ENCODE measurements at places on chromosomes 7 and 10.

GRCh38 chr7:115635876-115636275 lies 394.7 kb downstream of the TFEC start:
- DNase-seq, result no peak

DNA sequence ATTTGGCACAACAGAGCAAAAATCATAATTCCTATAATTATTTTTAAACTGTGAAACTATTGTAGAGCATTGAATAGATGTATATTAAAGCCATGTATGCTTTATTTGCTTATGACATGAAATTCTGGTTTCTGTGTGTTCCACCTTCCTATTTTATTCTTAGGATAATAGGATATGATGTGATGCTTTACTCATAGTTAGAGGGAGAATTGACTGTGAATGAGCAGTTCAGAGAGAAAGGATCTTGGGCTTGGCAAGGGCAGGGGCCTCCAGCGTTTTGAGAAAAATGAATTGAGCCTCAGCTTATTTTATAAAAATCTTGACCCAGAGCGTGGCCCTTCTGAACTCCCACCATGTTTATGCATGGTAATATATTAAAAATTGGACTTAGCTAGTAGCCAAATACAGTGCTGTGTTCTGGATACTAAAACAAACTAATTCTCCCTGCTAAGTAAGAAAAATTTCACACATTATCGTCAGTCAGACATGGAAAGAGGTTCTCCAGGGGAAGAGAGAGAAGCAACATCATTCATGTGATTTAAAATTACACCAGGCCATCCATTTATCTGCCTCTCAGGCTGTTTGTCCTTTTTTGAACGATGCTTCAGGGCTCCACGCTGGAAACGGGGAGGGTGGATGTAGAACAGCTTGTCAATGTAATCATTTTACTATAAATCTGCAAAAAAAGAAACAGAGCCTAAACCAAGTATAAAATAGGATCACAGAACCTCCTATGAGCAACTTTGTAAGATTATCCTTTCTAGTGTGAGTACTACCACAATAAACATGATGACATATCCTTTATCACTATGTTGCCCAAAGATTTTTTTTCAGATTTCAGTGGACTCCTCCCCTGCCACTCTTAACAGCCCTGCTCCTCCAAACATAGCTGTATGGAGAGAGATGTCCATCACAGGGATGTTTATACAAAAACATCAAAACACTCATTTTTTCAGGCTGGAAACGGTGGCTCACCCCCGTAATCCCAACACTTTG lies 258.1 kb upstream of the C7orf33 start:
- no peak for DNase-seq

DNA sequence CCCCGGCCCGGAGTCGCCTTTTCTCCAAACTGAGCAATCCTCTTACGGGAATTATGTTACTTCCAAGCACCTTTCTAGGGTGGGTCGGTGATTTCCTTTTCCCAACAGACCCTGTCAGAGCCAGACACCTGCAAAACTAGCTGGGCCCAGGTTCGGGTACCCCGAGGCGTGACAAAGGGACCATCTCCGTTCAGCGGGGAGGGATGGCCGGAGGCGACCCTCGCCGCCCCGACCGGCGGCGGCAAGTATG lies 445 bp downstream of the PPA1 start:
- no peak for DNase-seq

DNA sequence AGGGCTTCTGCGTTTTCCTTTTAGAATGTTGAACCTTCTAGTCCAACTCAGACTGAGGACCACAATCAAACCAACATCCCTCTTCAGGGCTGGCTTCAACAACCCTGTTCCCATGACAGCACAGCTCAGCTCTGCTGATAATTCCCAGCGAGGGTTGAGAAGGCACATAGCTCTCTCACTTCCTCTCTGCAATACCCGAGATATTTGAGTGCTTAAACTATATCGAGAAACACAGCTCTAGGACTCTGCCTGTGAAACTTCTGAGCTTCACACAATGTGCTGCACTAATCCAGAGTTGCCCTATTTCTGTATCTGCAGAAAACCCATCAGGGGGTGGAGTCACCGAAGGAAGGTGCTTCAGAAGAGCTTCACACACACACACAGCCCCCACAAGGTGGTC lies 1.6 kb upstream of the ADARB2 start:
- no peak for DNase-seq

DNA sequence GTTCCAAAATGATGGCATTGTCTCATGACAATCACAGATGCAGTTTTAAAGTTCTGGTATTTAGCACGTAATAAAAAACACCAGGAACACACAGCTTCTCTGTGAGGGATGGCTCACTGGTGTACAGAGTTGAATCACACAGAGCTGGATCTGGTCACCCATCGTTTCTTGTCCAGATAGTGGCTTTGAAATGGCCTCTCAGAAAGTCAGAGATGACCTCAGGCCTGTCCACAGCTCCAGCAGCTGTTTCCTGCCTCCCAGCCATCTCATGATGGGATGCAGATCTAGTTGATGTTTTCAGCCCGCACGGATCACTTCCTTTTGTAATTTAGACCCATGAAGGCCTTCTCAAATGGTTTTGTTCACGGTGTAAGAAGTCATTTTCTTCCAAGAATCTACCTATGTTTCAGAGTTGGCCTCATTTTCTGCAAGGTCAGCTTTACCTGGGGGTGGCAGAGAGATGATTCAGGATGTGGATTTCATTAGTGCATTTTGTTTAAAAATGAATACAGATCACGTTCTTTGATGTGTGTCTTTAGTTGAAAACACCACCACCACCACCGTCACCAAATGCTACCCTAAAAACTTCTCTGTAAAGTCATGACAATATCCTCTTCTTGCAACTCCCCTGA lies 166.2 kb downstream of the SNX10 start:
- DNase-seq, result peak; percentile 9

DNA sequence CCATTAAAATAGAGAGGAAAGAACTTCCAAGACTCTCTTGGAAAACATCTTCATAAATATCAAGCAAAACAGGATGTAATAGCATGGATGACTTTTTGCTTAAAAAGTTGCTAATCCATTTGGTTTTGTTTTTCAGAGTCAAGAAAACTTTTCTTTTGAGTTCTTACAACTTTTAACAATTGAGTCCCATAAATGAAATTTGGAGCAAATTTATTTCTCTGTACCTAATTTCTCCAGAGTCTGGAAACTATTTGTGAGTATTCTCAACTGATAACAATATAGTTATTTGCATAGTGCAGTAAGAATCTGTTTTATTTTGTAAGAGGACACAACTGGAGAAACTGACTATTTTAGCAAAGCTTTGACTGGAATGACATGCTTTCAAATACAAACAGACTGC lies 606.3 kb upstream of the IGFBP3 start:
- DNase-seq, result no peak

GRCh38 chr10:129949891-129950291 lies 14.2 kb downstream of the EBF3 start:
- no peak for DNase-seq

- DNase-seq, result no peak
Observed at GRCh38 chr7:47951374-47951773, 3.1 kb upstream of the PKD1L1 start.

DNA sequence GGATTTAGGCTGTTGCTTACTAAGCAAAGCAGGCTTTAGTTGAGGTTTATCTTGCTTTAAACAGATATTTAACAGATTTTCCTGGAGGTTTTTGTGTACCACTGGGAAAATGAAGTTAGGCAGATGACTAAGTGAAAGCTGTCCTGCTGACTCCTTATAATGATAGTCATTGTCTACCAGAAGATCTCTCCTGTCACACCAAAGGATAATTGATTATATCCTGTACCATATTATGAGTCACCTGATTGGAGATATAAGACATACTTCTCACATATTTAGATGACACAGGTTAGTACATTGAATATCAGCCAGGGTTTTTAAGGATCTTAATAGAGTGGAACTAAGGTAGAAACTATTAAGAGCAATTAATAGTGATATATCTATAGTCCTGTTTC lies 68.4 kb downstream of the PTEN start:
- peak; percentile 47 for DNase-seq

- peak; percentile 60 for DNase-seq
Observed at GRCh38 chr7:37901236-37901827, 15.3 kb downstream of the SFRP4 start.

GRCh38 chr10:101047961-101048892 lies 13.6 kb upstream of the KAZALD1 start:
- no peak for DNase-seq

GRCh38 chr7:39446546-39446945 lies 119.7 kb upstream of the YAE1 start:
- DNase-seq, result no peak

DNA sequence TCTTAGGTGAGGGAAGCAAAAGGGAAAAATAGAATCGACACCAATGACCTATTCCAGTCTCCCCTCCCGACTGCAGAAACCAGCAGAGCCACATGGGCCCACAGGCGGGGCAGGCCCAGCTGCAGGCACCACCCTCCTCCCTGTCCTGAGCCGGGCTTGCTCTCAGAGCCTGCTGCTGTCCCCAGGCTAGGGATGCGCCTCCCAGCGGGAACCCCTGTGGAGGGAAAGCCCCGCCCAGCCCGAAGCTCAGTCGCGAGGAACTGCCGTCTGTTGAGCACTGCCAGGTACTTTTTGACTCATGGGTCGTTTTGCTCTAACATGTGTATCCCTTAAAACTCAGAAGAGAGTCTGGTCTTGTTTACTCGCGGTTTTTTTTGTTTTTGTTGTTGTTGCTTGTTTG lies 124.5 kb upstream of the RET start:
- DNase-seq, result peak; percentile 10

GRCh38 chr7:26659121-26659520 lies 205.3 kb downstream of the SKAP2 start:
- no peak for DNase-seq

DNA sequence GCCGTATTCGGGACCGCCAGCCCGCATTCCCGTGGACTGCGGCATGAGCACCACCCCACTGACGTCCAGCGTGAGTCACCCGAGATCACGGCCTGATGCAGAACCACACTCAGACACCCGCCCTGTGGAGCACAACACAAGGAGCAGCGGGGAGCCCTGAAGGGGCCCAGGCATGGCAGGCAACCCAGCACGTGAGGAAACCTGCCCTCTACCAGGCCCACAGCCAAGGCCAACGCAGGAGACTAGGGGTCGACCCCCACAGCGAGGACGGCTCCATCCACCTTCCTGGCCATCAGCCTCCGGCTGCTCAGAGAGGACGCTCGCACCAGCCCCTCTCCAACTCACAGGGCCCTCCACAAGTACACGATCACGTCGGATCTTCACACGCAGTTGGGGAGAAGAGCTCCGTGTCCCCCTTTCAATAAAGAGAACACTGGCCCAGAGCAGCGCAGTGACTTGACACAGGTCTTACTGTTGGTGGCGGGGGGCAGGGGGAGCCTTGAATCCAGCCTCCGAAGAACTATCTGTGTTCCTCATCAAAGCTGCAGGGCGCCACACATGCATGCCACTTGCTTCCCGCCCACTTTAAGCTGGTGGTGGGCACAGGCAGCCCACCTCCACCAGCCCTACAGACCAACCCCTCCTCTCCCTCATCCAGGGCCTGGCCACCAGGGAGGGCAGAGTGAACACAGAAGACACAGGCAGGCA lies 22.0 kb downstream of the MAD1L1 start:
- DNase-seq, result no peak

GRCh38 chr10:18689498-18689897 lies 30.3 kb downstream of the ARL5B start:
- DNase-seq, result peak; percentile 21

GRCh38 chr7:55375237-55375636 lies 10.1 kb downstream of the LANCL2 start:
- DNase-seq, result no peak

DNA sequence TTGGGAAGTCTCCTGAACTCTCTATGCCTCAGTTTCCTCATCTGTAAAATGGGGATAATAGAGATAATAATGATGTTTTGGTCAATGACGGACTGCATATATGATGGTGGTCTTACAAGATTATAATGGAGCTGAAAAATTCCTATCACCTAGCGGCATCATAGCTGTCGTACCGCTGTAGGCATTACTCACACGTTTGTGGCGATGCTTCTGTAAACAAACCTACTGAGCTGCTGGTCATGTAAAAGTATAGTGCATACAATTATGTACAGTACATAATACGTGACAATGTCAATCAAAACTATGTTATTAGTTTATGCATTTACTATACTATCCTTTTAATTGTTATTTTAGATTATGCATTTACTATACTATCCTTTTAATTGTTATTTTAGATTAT lies 339.1 kb upstream of the NPVF start:
- no peak for DNase-seq

DNA sequence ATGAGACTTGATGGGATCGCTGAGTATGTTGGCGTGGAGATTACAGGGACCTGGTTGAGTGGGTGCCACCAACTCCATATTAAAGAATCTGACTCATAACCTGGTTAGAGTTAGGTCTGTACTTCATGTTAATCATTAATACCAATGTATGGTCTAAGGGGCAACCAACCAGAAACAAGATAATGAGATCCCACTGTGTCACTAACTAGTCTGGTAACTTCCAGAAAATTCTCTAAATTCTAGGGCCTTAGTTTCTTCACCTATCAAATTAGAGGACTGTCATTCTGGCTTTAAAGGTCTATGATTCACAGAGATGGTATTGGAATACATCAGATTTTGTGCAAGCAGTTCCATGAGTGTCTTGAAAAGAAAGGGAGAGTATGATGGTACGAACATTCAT lies 102.2 kb downstream of the SNX10 start:
- DNase-seq, result no peak

GRCh38 chr7:43195256-43195655 lies 82.8 kb downstream of the HECW1 start:
- no peak for DNase-seq

GRCh38 chr7:108294595-108294994 lies 161.6 kb downstream of the NRCAM start:
- DNase-seq, result peak; percentile 71

DNA sequence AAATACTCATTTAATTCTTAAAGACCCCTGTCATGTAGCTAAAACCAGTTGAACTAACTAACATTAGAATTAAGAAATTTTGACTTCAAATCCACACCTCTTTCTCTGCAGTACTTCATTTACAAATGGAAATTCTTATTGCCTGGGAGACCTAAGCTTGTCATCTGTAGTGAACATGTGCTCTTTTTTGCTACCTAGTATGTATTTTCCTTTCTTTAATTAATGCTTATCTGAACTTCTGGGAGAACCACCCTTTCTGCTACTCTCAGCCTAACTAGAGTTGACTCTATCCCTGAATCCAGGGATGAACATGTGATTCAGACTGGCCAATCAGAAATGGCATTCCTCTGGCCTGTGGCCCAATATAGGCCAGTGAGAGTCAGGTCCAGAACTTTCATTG lies 75.9 kb upstream of the A1CF start:
- DNase-seq, result no peak

DNA sequence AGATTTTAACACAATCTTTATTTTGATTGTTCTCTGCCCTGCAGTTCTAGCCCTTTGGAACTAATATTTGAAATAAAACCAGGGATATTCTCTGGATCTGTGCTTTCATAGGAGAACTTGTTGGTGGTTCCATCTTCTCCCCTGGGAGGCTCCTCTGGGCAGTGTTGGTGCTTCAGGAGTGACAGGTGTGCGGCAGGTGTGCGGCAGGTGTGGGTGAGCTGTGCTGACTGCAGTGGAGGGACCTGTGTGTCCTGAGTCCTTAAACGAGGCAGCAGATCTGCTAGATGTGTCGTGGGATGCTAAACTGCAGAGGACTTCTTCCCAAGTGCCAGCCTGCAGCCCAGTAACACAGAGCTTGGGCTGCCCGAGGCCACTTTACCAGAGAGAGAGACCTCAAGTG lies 98.4 kb downstream of the LYZL1 start:
- no peak for DNase-seq

- no peak for DNase-seq
Observed at GRCh38 chr10:70775679-70776454, 9.3 kb downstream of the TBATA start.

GRCh38 chr10:4481192-4481591 lies 344.8 kb upstream of the AKR1E2 start:
- no peak for DNase-seq

Measured in M059J (cell line).